Endodermal cell (in vitro differentiated cells): ENCODE measurements at places on chromosomes 5 and 9.
A peak's percentile ranks its signal among the peaks of the same experiment; 100 is the strongest.

DNA sequence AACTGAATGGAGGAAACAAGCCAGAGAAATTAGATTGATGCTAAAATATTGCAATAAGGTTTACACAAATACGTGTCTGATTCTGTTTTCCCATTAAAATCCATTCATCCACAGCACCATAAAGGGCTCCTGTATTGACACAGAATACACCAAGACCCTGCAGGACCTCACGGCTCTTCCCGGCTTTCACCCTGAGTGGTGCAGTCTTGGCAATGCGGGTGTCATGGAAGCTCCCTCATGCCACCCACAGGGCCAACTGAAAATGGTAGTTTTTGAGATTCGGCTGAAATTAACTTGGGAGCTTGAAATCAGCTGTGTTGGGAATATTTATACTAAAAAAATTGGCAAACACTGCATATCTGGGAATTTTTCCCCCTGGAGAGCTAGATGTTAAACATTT lies 17.3 kb upstream of the EXOC3 start:
- H3K4me1 ChIP-seq = no peaks in the 10 kb centered on the region
- H3K27me3 ChIP-seq = no peaks in the 10 kb centered on the region
- H3K27ac ChIP-seq = no peak overlapping the region
- H3K36me3 ChIP-seq = no peaks in the 10 kb centered on the region
- no peak for DNase-seq

GRCh38 chr9:6780690-6781089 lies 22.9 kb downstream of the KDM4C start:
- no peaks in the 10 kb centered on the region for H3K27me3 ChIP-seq
- H3K4me3 ChIP-seq = no peak overlapping the region
- no peak for DNase-seq
- peaks cover 18% of the 10 kb centered on the region for H3K4me1 ChIP-seq
- H3K36me3 ChIP-seq = no peaks in the 10 kb centered on the region

DNA sequence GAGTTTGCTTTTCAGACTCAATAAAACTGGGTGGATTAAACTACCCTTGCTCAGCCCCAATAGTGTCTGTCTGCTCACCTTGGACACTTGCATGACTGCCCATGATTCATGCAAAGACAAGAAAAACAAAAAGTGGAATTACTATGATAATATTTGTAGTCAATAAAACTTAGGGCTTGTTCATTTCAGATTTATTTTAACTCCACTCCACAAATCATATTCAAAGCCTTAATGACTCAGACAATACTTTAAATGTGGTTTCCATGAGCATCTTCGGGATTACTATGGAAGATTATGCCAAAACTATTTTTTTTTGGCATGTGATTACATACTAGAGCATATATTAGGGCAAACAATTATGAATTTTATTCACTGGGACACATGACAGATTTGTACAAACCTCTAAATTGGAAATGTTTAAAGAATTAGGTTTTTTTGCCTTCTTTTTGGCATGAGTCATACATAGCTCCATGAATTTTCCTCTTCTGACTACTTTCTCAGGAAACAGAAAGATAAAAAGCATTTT lies 468.9 kb downstream of the ACTL7B start:
- H3K27ac ChIP-seq = no peak overlapping the region
- no peak overlapping the region for H3K4me3 ChIP-seq
- no peaks in the 10 kb centered on the region for H3K36me3 ChIP-seq
- no peaks in the 10 kb centered on the region for H3K27me3 ChIP-seq

DNA sequence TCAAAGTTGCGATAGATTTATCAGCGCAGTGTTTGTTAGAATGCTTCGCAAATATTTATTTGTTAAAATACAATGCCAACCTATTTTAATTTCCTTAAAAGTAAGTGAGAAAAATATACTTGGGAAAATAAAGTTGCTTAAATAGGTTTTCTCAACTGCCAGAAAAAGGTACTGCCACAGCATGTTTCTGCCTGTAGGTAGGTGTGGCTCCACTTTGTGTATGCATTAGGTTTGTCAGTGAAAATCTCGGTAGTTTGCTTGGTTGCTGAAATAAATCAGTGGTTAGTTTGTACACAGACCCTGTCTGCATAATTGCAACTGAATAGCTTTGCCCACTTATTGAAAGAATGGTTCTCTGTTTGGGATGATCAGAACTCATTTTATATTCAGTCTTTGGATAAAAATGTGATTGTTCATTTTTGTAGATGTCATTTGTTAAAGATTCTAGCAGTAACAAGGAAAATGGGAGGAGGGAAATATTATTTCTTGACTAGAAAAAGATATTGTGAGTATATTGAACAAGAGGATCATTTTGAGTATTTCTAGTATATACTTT lies 25.7 kb downstream of the C9orf85 start:
- H3K27me3 ChIP-seq = no peaks in the 10 kb centered on the region
- H3K36me3 ChIP-seq = no peaks in the 10 kb centered on the region
- H3K27ac ChIP-seq = no peak overlapping the region
- no peak for DNase-seq
- H3K4me3 ChIP-seq = no peak overlapping the region
- H3K4me1 ChIP-seq = no peaks in the 10 kb centered on the region

DNA sequence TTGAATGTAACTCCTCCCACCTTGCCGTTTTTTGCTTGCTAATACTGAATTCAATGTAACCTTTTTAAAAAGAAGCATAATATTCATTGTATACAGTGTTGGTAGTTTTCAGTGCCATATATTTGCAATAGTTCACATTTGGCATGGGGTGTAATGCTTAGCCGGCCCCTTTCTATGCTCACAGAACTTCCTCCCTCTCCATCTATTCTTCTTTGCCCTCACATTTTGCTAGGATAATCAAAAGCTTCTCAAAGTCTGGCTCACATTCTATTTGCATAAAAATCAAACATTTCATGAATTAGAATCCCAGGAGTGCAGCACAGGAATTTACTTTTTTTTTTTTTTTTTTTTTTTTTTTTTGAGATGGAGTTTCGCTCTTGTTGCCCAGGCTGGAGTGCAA lies 226.3 kb upstream of the MPDZ start:
- H3K4me1 ChIP-seq = peaks cover 10% of the 10 kb centered on the region
- H3K27me3 ChIP-seq = no peaks in the 10 kb centered on the region
- H3K4me3 ChIP-seq = no peak overlapping the region
- DNase-seq = no peak
- no peaks in the 10 kb centered on the region for H3K36me3 ChIP-seq

DNA sequence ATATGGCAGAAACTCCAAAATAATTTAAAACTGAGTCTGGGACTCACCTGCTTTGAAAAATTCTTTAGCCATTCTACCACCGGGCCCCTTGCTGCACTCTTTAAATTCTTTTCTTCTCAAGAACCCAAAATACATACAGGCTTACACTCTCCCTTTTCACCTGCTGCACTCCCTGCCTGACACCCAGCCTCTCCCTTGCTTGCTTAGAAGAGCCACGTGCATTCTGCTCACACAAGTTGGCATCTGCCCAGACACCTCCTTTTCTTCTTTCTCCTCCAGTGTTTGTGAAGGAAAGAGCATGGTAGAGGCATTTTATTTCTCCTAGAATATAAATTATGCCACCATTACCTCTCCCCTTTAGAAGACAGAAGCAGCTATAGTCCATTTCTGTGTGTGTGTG lies 39.0 kb upstream of the AOPEP start:
- H3K36me3 ChIP-seq = no peaks in the 10 kb centered on the region
- H3K27me3 ChIP-seq = peaks cover 8% of the 10 kb centered on the region
- no peak overlapping the region for H3K27ac ChIP-seq
- no peak overlapping the region for H3K4me3 ChIP-seq
- H3K4me1 ChIP-seq = no peaks in the 10 kb centered on the region

- H3K36me3 ChIP-seq = no peaks in the 10 kb centered on the region
- no peaks in the 10 kb centered on the region for H3K27me3 ChIP-seq
- no peaks in the 10 kb centered on the region for H3K4me1 ChIP-seq
- DNase-seq = no peak
- H3K4me3 ChIP-seq = no peak overlapping the region
- H3K27ac ChIP-seq = no peak overlapping the region
Observed at GRCh38 chr9:96721303-96721702, 56.6 kb downstream of the ZNF510 start.

DNA sequence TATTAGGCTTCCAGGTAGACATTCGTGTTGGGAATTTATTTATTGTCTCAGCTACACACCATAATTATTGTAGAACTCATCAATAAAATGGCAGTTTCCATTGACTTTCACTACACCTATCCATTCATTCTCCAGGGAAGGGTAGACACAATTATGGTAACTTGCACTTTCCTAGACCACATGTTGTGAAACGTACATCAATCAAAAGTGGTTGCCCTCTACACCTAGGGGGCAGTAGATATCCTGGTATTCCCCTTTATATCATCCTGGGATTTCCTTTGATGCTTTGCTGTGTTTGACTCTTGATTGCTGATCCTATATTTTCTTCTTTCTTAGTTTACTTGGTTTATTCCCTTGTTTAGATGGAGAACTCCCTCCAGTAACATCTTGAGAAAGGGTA lies 47.9 kb downstream of the ADGRV1 start:
- H3K27ac ChIP-seq = no peak overlapping the region
- no peaks in the 10 kb centered on the region for H3K27me3 ChIP-seq
- DNase-seq = no peak

DNA sequence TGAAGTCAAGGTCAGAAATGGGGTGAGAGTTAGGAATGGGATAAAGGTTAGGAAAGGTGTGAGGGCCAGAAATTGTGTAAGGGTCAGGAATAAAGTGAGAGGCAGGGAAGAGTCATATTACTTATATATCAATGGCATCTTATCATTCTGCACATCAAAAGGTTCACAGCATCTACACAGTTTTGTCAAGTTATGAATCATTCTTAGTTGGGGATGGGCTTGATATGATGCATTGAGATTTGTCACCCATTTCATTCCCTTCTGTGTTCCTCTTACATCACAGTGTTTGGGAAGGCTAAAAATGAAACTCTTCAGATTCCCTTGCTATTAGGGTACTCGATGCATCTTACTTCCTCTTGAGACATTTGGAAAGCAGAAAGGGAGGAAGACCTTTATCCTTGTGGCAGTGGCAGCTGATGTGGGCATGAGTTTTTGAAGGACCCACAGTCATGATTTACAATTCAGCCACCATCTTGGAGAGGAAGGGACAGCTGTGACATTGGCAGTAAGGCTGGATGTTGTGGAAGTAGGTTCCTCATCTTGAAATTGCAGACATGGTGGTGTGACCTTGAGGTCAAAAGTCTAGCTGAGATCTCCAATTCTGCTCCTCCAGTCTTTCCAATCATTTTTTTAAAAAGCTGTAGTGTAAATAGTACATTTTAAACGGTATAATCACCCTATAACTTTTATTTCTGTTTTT lies 24.2 kb upstream of the NPR3 start:
- H3K27ac ChIP-seq = no peak overlapping the region
- no peaks in the 10 kb centered on the region for H3K4me1 ChIP-seq
- H3K27me3 ChIP-seq = no peaks in the 10 kb centered on the region
- no peak for DNase-seq

DNA sequence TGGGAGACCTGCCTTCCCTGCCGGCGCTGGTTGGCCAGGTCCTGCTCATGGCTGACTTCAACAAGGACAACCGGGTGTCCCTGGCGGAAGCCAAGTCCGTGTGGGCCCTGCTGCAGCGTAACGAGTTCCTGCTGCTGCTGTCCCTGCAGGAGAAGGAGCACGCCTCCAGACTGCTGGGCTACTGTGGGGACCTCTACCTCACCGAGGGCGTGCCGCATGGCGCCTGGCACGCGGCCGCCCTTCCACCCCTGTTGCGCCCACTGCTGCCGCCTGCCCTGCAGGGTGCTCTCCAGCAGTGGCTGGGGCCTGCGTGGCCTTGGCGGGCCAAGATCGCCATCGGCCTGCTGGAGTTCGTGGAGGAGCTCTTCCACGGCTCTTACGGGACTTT lies 10.6 kb downstream of the DIPK1B start:
- H3K36me3 ChIP-seq = peaks cover 33% of the 10 kb centered on the region
- H3K4me3 ChIP-seq = no peak overlapping the region
- no peak for DNase-seq

- no peaks in the 10 kb centered on the region for H3K27me3 ChIP-seq
- H3K36me3 ChIP-seq = no peaks in the 10 kb centered on the region
- no peaks in the 10 kb centered on the region for H3K4me1 ChIP-seq
- no peak overlapping the region for H3K4me3 ChIP-seq
- DNase-seq = no peak
- H3K27ac ChIP-seq = no peak overlapping the region
Observed at GRCh38 chr9:126049896-126050604, 276.6 kb upstream of the MVB12B start.

- H3K27me3 ChIP-seq = peaks cover 20% of the 10 kb centered on the region
- no peak for DNase-seq
- no peak overlapping the region for H3K27ac ChIP-seq
- H3K4me1 ChIP-seq = peaks cover 2% of the 10 kb centered on the region
Observed at GRCh38 chr5:132365213-132365612, 4.3 kb upstream of the SLC22A5 start.

DNA sequence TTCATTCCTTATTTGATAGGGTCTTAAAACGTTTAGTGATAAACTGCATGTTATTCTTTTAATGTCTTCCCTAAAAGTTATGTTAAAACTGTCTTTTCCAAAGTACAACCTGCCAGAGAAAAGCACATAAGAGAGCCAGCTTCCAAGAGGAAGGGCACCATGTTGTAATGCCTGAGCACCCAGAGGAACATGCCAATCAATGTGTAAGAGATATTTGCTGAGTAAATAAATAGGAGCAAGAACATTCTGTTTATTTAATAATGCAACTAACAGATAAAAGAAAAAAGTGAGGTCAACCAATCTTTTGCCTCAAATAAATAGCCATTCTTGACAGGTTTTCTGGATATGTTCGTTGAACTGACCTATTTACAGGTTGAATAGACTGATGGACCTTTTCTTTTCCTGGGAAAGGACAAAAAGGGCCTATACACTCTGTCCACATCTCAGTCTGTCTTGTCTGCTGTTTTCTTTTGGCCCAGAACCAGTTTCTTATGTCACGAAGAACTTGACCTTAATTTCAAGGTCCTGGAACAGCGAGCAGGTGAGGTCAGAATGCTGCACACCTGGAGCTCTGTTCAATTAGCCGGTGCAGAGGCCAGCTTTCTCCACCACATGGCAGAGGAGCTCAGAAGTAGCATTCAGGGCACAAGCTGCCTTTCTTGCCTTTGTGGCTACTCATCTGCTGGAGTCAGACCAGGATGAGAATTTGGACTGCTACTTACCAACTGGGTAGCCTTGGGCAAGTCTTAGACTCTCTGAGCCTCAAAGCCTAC lies 77.7 kb downstream of the PLCXD3 start:
- no peak overlapping the region for H3K4me3 ChIP-seq
- no peaks in the 10 kb centered on the region for H3K27me3 ChIP-seq
- DNase-seq = no peak

DNA sequence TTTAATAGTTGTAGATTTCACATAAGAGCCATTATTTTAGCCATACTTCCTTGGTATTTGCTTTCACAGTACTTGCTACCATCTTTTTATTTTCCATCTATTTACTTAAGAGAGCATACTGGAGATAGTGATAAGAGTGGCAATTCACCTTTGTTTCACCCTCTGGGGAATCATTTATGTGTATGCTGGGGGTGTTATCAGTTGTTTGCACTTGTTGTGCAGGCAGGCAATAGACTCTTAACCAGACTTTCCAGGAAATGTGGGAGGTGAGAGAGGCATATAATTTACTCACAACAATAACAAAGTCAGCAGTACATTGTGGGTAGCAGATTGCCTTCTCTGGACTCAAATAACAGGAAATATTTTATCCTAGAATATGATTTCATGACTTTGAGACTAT lies 1018.3 kb downstream of the CDH12 start:
- no peak overlapping the region for H3K4me3 ChIP-seq
- H3K4me1 ChIP-seq = no peaks in the 10 kb centered on the region

- no peak overlapping the region for H3K27ac ChIP-seq
- H3K4me3 ChIP-seq = no peak overlapping the region
- peaks cover 10% of the 10 kb centered on the region for H3K27me3 ChIP-seq
- DNase-seq = peak; percentile 34
- no peaks in the 10 kb centered on the region for H3K4me1 ChIP-seq
- H3K36me3 ChIP-seq = no peaks in the 10 kb centered on the region
Observed at GRCh38 chr5:171630350-171631065, 155.1 kb upstream of the SMIM23 start.
